Stimulated activated effector memory CD8-positive, alpha-beta T cell treated with anti-CD3 and anti-CD28 coated beads, Interleukin-12 subunit alpha, Interleukin-12 subunit beta, amount 100 ng/mL, for 72 hours (primary cell): ENCODE measurements at places on chromosomes 3 and 15.

GRCh38 chr15:43299411-43299810, 31.0 kb downstream of the LCMT2 start:
- DNase-seq = no peak

DNA sequence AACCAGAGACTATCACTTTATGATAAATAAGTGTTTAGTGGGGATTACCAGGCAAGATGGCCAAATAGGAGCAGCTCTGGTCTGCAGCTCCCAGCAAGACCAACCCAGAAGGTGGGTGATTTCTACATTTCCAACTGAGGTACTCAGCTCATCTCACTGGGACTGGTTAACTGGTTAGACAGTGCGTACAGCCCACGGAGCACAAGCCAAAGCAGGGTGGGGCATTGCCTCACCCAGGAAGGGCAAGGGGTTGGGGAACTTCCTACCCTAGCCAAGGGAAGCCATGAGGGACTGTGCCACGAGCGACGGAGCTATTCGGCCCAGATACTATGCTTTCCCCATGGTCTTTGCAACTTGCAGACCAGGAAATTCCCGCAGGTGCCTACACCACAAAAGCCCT, 171.0 kb downstream of the CTNNB1 start:
- no peak for DNase-seq

DNA sequence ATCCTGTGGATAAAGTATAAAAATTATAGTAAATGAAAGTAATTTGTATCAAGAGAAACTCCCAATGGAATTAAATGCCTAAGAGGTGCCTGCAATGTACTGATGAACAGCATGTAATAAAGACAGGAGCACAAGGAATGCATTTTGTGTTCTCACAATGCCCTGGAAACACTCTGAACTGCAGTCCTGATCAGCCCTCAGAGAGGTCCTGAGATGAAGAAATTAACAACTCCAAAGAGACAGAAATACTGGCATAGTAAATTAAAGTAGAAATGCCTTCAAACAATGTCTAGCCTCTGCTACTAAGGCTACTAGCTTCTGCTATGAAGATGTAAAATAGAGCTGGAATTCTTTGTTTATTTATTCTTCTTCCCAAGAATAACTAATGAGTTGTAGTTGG, 59.9 kb downstream of the CFAP20DC start:
- DNase-seq = no peak

GRCh38 chr15:65377105-65377975, 462 bp downstream of the IGDCC3 start:
- DNase-seq = no peak

GRCh38 chr3:126373682-126374601, 16.7 kb upstream of the KLF15 start:
- DNase-seq = no peak

GRCh38 chr15:72491768-72492167, 17.6 kb downstream of the ARIH1 start:
- no peak for DNase-seq

DNA sequence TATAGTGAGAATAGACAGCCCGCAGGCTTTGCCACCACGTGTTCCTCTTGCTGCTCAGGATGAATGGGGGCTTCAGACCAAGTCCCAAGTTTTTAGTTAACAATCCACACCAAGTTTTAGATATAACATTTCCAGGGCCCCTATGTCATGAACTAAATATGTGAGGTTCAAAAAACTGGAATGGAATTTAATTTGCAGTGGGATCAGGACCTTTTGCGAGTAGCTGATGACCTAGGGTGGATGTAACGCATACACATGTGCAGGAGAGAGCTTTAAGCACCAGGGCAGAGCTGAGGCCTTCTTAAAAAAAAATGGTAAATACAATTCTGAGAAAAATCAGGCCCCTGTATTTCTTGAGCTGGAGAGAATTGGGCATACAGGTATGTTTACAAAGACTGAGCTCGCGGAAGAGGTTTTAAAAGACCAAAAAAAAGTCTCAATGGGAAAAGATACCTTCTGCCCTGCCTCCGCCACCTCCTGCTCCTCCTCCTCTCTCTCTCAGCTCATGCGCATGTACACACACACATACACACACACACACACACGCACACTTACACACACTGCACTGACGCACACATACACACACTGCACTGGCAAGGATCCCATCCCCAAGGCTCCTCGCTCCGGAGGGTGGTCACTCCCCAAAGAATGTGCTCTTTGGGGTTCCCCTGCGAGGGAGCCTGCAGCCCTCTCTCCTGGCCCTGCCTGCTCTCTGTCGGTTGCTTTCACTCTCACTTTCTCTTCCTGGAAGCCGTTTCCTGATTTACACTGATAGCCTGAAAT, 48.2 kb upstream of the IGF1R start:
- DNase-seq = no peak

- DNase-seq = no peak
Measured at GRCh38 chr15:56496635-56497034, 31.7 kb upstream of the MNS1 start.

GRCh38 chr3:193827040-193827669, 234.1 kb downstream of the OPA1 start:
- no peak for DNase-seq

DNA sequence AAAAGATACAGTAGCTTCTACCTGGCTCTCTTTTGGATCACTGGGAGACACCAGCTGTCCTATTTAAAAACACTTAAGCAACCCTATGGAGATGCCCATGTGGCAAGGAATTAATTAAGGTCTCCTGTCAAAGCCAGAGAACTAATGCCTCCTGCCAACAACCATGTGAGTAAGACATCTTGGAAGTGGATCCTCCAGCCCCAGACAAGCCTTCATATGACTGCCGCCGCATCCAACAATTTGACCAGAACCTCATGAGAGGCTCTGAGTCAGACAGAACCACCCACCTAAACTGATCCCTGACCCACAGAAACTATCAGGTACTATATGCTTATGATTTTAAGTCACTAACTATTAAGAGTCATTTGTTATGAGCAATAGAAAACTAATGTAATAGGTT, 22.3 kb downstream of the IFT80 start:
- no peak for DNase-seq

DNA sequence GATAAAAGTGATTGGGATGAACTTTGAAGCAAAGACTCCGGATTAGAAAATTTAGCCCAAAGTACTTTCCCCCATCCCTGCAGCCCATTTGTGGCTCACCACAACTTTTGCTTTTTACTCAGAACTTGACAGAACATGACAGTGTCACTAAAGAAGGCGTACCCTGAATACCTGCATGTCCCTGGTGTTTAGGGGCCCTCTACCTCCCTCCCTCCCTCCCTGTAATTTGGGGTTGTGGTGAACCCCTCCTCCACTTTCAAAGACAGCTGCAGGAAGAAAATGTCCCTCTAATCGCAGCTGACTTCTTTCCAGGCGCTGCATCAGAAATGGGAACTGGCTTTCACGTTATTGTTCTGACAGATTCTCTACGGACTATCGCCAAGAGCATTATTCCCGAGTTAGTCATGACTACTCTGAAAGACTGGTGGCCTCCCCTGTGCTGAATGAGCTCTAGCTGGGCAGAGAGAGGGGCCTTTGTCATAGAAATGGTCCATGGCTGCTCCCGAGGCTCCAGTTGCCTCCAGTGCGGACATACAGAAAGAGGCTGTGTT, 93.2 kb upstream of the ARHGEF3 start:
- DNase-seq = no peak

GRCh38 chr3:126960604-126960995, 22.3 kb upstream of the PLXNA1 start:
- no peak for DNase-seq

DNA sequence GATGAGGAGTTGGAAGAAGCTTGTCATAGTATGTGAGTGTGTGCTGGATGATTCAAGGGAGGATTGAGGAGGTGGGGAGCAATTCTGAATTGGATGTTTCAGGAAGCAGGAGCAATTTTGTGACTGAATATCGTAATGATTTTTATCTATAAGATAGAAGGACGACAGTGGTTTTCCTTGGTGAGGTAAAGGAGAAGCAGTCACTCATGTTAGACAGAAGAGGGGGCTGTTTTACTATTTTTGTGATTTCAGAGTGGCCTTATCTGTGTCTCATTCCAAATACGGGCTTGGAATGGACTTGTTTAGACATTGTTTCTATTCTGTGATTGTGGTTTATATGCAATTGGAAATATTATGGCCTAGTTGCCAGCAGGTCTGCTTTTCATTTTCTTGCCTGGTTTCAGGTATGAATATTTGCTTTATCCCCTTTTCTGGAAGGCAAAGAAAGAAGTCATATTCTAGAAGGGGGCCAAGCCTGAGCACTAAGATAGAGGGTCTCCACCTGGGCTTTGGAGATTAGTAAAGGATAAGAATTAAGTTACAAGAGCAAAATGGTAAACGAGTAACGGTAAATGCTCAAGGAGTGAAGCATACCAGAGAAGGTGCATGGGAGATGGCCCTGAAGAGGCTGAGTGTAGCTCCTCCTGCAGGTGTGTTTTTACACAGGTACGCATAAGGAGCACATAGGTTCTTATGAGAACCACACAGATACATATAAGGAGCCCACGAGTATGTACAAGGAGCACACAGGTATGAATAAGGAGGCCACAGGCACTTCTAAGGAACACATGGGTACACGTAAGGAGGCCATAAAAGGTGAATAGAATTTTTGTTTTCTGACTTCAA, 124.6 kb upstream of the KCNAB1 start:
- no peak for DNase-seq

DNA sequence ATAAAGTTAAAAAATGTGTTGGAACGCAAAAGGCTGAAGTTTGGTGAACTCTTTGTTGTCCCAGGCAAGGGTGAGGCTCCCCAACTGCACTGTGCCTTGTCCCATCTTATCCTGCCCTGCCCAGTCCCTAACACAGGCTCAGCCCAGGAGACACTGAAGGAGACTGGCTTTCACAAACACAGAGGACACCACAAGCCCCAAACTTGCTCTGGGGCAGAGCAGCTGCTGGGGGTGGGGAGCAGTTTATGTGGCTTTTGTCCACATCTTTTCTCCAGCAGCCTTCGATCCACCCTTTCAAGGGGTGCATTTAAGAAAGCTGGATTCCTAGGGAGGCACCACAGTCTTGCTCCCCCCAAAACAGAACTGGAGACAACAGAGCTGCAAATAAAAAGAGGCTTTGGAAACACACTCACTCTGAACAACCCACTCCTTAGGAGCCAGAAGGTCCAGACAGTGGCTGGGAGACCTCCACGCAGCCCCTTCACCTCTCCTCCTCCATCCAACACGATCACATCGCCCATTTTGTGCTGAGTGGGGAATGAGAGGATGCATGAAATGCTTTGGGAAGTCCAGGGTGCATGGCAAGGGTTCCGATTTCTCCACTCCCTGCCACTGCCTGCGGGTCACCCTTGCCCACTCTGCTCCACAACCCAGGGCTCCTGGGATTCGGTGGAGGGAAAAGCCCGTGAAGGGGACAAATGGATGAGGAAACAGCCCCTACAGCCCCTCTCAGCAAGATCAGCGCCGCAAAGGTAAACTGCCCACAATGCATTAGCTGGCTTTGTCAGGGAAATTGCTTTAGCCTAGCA, 260.5 kb upstream of the TLE3 start:
- DNase-seq = no peak

- DNase-seq = no peak
Measured at GRCh38 chr3:112629425-112629824, 11.5 kb downstream of the CCDC80 start.

- DNase-seq = no peak
Measured at GRCh38 chr3:119723022-119723421, 20.2 kb downstream of the CFAP91 start.

- no peak for DNase-seq
Measured at GRCh38 chr3:17874636-17875035, 132.2 kb upstream of the TBC1D5 start.

DNA sequence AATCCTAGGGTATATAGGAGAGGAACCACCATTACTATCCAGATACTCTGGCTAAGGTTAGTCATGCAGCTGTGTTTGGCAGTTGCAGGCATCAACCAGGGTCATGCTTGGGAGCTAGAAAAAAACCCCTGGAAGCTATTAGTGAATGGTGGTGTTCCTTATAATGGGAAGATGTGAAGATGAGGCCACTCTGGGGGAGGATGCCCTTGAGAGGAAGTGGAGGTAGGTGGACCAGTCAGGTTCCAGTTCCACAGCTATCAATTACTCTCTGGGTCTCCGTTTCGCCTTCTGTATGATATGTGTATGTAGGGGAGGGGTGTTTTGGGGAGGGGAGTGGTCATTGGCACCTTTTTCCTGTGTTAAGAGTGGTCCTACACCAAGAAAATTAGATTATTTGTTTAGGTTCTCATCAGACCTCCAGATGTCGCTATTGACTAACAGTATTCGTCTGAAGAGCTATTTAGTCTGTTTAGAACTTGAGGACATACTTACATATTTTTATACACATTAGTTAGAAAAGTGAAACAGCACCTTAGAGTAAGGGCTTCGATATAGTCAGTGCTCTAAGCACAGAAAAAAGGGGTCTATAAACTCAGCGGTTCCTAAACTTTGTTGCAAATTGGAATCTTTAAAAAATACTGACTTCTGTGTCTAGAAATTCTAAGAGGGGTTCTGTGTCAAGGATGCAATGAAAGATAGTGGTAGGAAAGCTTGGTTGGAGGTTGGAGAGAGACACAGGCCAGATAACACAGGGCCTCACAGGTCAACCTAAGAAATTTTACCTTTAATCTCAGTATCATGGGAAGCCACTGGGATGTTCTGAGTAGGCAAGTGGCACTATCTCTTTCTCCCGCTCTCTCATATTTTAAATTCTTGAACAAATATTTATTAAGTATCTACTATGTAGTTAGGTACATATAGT, 9.1 kb upstream of the HPS3 start:
- DNase-seq = no peak

DNA sequence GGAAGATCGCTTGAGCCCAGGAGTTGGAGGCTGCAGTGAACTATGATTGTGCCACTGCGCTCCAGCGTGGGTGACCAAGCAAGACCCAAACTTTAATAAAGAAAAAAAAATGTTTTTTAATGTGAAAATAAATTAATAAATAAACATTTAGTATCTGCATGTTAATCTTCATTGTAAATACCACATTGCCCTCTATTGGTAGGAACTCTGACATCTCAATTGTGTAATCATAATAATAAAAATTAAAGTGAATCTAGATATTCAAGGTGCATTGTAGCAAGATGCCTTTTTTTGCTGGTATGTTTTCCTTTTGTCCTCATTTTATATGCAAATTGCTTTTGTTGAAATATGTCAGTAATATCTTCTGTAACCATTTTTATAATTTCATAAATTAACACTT, 95.0 kb upstream of the LIMD1 start:
- no peak for DNase-seq

GRCh38 chr15:45704329-45705249, 69.8 kb downstream of the SQOR start:
- no peak for DNase-seq
